ENCODE measurements at places on chromosomes 13 and 19.

GRCh38 chr19:29697523-29698261, 17.4 kb downstream of the C19orf12 start:
- no peak for DNase-seq

- no peak for DNase-seq
Measured at GRCh38 chr13:20580257-20580656, 13.3 kb downstream of the IFT88 start.

DNA sequence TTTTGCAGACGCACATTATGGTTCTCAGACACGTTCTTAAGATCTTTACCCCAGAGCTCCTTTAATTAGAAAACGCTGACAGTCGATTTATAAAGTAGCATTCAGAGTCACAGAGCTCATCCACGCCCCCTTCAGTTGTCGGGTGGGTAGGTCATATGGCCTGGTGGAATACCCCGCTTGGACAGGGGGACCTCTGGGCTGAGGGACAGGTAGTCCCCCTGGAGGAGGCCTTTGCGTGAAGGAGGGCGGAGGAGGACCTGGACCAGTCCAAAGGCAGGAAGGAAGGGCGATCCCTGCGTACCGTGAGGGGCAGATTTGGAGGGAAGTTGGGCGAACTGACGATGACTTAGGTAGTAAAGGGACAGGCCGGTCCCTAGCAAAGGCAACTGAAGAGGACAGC, 20.5 kb downstream of the VASP start:
- no peak for DNase-seq

DNA sequence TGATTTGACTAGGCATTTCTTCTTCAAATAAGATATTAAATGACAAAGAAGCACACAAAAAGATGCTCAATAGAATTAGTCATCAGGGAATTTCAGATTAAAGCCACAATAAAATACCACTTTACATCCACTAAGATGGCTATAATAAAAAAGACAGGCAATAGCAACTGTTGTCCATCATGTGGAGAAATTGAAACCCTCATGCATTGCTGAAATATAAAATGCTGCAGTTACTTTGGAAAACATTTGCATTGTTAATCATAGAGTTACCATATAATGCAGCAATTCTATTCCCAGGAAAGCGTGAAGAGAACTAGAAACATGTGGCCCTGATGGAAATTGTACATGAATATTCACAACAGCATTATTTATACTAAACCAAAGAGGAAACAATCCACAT, 605.5 kb upstream of the SLITRK1 start:
- DNase-seq, result no peak

DNA sequence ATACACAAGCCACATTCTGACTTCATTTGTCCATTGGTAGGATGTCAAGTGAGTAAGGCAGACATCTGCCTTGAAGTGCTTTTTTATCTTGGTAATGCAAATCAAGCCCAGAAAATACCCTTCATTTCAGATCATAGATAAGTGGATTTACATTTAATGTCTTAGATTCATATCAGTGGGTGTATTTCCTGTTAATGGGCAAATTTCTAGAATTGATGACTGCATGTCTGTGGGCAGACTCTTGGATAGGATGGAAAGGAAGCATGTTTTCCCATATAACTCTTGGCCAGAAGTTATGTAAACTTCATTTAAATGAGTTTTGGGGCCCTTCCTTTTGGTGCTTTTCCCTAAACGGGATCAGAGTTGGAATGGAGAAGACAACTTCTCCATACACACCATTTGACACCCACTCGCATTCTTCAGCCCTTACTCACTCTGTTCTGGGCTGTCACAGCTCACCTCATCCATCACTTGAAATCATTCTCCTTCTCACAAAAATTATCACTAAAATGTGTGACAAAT, 154.6 kb downstream of the FLT1 start:
- no peak for DNase-seq

DNA sequence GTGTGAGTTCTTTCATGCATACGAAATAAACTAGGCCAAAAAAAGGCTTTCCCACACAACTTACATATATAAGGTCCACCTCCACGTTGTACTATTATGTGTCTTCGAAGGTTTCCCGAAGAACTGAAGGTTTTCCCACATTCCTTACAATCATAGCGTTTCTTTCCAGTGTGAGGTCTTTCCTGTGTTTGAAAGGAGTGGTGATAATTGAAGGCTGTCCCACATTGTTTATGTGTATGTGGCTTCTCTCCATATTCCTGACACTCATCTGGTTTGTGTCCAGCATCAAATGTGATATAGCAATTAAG, 14.6 kb downstream of the ZNF442 start:
- DNase-seq, result no peak

DNA sequence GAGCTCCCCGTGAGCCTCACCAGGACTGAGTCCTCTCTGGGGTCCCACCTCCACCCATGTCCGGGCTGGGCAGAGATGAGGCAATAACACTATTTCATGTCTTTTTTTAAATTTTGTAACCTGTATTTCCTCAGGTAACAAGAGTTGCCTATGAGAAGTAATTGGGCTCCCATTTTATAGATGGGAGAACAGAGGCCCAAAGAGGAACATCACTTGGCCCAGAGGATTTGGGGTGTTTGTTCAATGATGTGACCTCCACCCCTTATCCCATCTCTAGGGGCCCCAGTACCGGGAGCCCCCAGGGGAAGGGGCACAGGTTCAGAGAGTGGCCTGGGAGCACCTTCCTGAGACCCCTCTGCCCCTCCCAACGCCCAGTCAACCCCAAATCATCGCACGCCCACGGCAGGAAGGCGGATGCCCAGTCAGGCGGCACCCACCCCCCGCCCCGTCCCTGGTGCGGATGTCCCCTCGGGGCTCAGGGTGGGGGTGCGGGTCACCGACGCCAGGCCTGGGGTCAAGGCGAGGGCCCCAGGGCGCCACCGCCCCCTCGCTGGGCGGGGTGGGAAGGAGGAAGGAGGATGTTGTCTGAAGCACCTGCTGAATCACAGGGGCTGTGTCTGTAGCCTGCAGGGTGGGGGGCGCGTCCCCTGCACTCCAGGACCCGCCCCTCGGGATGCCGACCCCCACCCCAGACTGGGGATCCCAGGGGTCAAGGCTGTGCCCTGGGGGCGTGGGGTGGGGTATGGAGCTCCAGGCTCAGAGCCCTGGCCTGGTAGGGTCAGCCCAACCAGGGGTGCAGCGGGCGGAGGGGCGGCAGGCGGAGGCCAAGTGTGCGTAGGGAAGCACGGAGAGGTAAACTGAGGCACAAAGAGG, 9.0 kb upstream of the CIRBP start:
- no peak for DNase-seq

DNA sequence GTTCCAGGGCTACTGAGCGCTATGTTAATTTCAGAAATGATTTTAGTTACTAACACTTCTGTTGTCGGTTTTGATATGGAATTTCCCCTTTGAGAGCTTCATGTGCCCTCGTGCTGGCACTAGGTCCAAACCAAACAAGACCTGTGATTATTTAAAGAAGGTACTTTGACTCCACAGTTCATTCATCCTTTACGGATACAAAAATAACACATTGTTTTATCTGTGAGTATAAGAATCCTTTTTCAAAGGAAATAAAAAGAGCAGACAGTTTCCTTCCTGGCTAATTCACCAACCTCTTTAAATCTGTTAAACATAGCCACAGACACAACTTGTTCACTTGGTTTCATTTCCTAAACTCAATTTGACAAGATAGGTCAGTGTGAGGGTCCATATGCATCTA, 141.2 kb downstream of the FLT1 start:
- DNase-seq, result no peak

DNA sequence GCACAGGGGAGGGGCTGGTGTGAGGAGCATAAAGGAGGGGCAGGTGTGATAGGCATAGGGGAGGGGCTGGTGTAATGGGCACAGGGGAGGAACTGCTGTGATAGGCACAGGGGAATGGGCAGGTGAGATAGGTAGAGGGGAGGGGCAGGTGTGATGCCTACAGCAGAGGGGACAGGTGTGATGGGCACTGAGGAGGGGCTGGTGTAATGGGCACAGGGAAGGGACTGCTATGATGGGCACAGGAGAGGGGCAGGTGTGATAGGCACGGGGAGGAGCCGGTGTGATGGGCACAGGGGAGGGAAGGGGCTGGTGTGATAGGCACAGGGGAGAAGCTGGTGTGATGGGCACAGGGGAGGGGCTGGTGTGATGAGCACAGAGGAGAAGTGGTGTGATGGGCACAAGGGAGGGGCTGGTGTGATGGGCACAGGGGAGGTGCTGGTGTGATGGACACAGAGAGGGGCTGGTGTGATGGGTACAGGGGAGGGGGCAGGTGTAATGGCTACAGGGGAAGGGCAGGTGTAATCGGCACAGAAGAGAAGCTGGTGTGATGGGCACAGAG, 39.5 kb upstream of the POP4 start:
- DNase-seq, result no peak

DNA sequence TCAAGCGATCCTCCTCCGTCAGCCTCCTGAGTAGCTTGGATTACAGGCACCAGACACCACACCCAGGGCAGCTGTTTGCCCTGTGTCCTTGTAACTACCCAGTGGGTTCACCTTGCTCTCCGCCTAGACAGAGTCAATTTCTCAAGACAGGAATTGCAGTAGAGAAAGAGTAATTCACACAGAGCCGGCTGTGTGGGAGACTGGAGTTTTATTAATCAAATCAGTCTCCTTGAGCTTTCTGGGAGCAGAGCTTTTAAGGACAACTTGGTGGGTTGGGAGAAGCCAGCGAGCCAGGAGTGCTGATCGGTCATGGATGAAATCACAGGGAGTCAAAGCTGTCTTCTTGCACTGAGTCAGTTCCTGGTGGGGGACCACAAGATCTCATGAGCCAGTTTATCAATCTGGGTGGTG, 20.6 kb upstream of the ADGRE1 start:
- DNase-seq, result no peak

- no peak for DNase-seq
Measured at GRCh38 chr13:46311217-46311616, 75.8 kb downstream of the RUBCNL start.

GRCh38 chr13:106173891-106174610, 361.4 kb downstream of the EFNB2 start:
- DNase-seq, result no peak

- no peak for DNase-seq
Measured at GRCh38 chr13:104847922-104848321, 1687.5 kb downstream of the EFNB2 start.

DNA sequence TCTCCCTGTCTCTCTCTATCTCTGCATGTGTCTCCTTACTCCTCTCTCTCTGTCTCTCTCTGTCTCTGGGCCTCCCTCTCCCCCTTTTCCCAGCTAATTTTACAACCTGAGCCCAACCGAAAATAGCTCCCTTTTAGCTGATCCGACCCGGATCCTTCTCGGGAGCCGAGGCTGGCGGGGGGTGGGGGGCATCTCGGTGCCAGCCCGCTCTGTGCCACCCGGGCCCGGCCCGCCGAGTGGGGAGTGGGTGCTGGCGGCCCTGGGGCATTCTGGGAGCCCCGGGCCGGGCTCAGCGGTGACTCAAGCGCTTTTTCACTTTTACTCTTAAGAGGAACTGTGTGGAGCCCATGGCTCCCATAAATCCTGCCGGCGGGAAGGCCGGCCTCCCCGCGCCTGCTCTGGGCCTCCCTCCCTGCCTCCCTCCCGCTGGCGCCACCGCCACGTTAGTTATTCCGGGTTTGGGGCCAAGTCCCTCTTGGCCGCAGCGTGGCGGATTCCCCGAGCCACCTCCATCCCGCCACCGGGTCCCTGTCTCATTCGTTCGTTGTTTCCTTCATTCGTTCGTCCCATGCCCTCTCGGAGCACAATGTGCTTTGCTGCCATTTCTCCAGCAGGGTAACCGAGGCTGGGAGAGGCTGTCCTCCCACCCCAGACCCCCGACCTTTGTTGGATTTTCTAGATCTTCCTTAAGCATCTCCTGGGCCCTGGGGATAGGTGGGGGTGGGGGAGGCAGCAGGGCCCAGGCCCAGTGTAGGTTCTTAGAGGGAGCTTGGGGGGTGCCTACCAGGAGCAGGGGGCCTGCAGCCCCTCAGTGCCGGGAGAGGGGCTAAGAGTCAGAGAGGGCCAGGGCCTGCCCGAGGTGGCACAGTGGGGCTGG, 3.2 kb downstream of the NFIC start:
- DNase-seq, result peak; percentile 72

DNA sequence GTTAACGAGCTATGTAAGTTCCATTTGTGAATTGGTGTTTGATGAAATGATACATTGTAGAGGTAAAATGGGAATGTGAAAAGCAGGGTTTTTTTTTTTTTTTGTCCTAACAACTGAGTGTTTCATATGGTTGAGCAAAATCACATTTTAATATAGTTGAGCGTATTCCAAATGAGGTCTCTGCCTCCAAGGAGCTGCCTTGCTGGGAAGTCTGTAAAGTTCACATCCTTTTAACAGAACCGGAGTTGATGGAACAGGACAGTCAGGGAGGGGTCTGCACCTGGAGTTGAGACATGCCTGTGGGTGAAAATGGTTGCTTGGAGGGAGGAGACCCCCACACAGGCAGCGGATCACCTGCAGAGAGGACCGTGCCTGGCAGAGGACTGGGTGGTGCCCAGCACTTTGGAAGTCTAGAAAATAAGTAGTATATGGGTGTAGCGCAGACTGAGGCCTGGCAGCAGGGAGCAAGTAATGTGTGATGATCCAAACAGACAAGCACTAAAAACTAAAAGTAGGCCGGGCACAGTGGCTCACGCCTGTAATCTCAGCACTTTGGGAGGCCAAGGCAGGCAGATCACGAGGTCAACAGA, 75.2 kb upstream of the UBAC2 start:
- DNase-seq, result no peak

DNA sequence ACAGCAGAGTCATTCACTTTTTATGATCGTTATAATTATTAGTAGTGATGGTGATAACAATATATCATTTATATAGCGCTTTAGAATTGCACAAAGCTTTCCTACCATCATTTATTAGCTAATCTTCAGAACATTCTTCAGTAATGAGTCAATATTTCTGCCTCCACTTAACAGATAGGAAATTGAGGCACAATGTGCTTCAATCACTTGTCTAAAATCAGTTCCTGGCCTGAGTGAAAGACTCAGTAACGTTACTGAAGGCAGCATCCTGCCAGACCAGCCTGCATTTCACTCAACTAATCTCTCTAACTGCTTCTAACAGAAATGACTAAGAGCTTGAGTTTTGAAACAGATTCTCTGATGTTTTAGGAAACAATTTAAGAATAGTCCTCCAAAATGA, 412.1 kb downstream of the MZT1 start:
- DNase-seq, result no peak

DNA sequence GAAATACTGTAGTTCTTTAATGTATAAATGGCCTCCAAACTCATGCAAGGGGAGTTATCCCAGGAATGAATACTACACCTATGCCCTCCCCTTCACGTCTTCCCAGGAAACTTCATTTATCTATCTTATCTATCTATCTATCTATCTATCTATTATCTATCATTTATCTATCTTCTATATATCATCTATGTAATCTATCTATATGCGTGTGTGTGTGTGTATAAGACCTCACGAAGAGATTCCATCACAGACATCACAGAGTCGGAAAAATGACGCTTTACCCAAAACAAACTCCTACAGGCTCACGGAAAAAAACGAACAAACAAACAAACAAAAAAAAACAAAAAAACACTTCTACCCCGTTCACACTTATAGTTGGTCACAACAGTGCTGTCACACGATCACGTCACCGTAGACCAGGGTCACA, 486 bp downstream of the ZNF529 start:
- DNase-seq, result no peak
